AG04450 (cell line): ENCODE measurements at places on chromosomes 3 and 15.

GRCh38 chr3:30628205-30628900, 22.0 kb downstream of the TGFBR2 start:
- DNase-seq, result no peak

GRCh38 chr3:168828943-168829342, 733.2 kb upstream of the GOLIM4 start:
- DNase-seq, result no peak

GRCh38 chr15:95541301-95541700, 789.2 kb upstream of the NR2F2 start:
- no peak for DNase-seq

GRCh38 chr3:133880287-133880686, 15.4 kb downstream of the RAB6B start:
- DNase-seq, result no peak

GRCh38 chr3:167110901-167111300, 269.2 kb downstream of the ZBBX start:
- no peak for DNase-seq

- DNase-seq, result no peak
Measured at GRCh38 chr3:49173116-49173791, 1.9 kb downstream of the KLHDC8B start.
